GM18507 (cell line): ENCODE measurements at places on chromosomes 11 and 22.

- DNase-seq, result no peak
These were observed 52.7 kb upstream of the BARX2 start for GRCh38 chr11:129322941-129323340.

GRCh38 chr11:118488480-118489109, 38.7 kb upstream of the TTC36 start:
- DNase-seq, result peak; percentile 47

DNA sequence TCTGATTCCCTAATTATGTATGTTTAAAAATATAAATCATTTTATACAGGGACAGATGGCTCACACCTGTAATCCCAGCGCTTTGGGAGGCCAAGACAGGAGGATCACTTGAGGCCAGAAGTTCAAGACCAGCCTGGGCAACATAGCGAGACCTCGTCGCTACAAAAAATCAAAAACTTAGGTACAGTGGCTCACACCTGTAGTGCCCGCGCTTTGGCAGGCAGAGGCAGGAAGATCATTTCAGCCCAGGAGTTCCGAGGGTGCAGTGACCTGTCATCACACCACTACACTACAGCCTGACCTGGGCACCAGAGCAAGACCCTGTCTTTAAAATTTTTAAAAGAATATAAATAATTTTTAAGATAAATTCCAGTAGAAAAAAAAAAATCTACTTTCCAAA, 11.5 kb downstream of the RRAS2 start:
- DNase-seq, result no peak

GRCh38 chr11:87957961-87958360, 217.3 kb downstream of the RAB38 start:
- no peak for DNase-seq

DNA sequence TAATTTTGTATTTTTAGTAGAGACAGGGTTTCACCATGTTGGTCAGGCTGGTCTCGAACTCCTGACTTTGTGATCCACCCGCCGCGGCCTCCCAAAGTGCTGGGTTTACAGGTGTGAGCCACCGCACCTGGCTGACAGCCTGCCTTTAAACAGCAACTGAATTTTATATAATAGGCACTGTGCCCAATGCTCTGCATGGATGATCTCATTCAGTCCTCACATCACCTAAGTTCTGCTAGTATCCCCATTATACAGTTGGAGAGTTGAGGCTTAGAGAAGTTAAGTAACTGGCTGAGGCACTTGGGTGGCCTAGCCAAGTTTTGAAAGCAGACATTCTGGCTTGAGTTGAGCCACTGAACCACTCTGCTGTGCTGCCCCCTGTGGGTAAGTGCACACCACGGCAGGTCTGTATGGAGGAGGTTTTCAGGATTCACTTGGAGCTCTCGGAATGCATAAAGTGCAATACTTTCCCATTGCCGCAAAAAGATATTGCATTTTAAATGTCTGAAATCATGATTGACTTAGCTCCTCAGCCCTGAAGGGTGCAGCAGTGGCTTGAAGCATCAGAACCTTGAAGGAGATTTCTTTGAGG, 112.4 kb downstream of the LDLRAD3 start:
- DNase-seq, result no peak

DNA sequence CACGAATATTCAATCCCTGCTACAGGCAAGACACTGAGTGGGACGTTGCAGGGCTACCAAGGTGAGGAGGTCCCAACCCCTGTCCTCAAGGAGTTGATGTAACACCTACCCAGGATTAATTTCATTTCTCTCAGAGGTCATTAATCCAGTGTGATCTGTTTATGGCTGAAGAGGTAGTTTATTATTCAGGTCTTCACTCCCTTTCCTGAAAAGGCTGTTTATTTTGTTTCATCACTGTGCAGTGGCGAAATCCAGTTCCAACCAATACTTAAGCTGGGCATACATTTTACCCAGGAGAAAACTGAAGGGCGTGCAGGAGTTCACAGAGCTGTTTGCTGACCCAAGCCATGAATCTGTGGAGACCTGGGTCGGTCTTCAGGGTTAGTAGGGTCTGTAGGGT, 2.7 kb upstream of the PTPRJ start:
- no peak for DNase-seq

DNA sequence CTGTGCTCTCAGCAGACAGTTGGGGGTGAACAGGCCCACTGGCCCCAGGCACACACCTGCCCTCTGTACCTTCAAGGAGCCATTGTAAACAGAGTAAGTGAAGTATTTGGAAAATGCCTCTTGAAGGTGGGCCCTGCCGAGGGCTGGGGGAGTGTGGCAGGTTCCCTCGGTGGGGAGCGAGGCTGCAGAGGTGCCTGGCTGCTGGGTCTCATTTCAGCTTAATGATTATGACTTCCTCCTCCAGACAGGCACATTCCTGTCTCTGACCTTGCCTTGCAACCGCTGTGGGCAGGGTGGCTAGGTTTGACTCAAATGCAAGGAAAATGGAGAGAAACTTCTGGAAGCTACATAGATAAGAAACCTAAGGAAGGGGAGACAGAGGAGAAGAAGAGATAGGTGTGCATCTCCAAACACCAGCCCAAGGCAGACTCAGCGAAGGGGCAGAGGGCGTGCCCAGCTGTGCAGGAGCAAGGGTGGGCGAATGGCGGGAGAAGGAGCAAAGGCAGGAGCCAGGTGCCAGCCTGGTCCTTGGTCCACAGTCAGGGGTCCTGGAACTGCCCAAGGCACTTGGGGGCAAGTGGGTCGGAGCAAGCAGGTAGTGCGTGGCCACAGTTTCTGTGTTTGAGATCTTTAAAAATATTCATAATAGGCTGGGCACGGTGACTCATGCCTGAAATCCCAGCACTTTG, 14.0 kb downstream of the GRAMD4 start:
- no peak for DNase-seq

DNA sequence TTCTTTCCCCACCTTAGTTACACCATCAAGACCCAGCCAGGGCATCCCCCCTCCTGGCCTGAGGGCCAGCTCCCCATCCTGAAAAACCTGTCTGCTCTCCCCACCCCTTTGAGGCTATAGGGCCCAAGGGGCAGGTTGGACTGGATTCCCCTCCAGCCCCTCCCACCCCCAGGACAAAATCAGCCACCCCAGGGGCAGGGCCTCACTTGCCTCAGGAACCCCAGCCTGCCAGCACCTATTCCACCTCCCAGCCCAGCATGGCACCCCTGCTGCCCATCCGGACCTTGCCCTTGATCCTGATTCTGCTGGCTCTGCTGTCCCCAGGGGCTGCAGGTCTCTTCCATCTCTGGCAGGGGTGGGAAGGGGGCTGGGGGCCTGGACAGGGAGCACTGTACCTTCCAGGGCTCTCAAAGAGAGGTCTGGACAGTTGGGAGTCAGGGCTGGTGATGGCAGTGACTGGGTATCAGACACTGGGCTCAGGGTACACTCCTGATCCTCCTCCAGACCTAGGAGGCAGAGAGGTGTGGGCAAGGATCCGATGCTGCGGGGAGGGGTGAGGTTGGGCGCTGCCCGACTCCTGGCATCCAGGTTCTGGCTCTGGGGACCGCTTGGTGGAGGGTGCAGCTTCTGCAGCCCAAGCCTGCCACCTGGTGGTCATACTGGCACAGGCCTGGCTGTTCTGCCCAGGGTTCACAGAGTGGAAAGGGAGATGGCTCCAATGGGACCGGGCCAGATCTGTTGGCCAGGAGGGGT, at the start of gene UPK2:
UPK2 (plus strand) TSS at position 205 of the 753 bp plus-strand sequence; CDS start at position 258, 53 bp downstream.
- peak; percentile 92 for DNase-seq

DNA sequence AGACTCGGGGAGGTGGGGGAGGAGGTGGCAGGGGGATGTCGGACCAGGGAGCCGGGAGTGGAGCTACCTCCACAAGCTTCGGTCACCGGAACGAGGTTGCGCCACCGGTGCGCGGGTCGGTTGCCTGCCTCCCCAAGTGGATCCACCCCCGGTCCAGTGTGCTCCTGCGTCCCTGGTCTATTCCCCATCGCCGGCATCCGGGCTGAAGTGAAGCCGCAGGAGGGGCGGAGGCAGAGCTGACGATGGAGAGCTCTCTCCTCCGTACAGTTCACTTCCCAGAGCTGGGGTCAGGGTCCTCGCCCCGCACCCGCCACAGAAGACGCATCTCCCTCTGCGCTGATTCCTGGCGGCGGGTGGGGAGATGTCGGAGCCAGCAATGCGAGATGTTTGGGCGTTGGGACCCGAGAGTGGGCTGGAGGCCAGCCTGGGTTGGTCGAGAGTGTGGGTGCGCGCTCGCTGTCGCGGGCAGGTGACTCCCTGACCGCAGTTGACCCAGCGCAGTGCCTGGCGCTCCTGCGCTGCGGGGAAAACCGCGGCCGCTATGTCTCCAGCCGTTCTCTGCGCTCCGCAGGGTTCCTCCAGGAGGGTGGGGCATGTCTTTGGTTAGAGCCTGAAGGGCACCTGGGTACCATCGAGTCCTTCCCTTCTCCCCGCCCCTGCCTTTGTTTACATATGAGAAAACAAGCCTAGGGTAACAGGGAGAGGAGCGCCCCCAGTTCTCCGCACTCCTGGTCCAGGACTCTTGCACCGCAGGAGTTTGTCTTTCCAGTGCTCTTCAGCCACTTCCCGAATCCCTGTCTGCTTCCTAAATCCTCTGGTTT, 1.7 kb downstream of the C11orf96 start:
- DNase-seq, result no peak
